ENCODE measurements at places on chromosomes 2 and 18.

GRCh38 chr2:48600204-48600813 lies 17.3 kb upstream of the GTF2A1L start:
- H3K4me3 ChIP-seq = no peak overlapping the region
- H3K4me1 ChIP-seq = no peaks in the 10 kb centered on the region
- H3K36me3 ChIP-seq = peaks cover 2% of the 10 kb centered on the region
- H3K27me3 ChIP-seq = no peaks in the 10 kb centered on the region
- no peak overlapping the region for H3K27ac ChIP-seq

DNA sequence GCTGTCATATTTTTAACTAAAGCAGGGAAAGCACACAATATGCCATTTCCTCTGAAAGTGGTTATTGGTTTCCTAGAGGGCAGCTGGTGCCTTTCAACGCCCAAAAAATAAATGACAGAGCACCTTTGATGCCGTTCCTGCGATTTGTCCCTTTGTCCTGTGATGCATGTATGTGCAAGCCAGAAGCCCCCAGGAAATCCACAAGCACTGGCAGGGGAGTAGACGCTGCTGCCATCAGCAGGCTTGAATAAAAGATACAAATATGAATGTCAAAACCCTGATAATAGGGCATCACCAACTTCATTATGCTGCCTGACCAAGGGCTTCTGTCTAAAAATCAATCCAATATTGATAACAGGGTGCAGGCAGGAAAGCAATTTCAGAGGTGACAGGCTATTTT lies 246.1 kb downstream of the FBXO15 start:
- no peaks in the 10 kb centered on the region for H3K4me1 ChIP-seq
- no peak overlapping the region for H3K4me3 ChIP-seq
- peaks cover 2% of the 10 kb centered on the region for H3K27me3 ChIP-seq
- no peaks in the 10 kb centered on the region for H3K36me3 ChIP-seq
- H3K27ac ChIP-seq = no peak overlapping the region

- no peaks in the 10 kb centered on the region for H3K4me1 ChIP-seq
- H3K36me3 ChIP-seq = no peaks in the 10 kb centered on the region
- H3K27me3 ChIP-seq = peaks cover 4% of the 10 kb centered on the region
- no peak overlapping the region for H3K27ac ChIP-seq
- no peak for DNase-seq
Observed at GRCh38 chr2:225558399-225559071, 159.0 kb downstream of the NYAP2 start.

DNA sequence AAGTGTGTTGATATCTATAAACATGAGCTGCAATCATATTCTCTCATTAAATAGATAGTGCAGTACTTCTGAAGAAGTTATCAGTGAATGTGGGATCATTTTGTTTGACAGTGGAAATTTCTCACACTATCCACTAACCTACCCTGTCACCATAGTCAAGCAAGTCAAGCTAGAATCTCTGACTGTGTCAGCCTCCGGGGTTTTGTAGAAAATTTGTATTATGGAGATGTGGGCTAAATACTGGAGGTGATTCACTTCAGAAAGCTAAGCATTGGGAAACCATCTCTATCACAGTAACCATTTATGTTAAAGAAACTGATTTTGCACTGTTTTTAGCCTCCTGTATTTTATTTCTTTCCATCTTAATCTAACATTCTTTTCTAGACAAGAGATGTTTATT lies 126.6 kb upstream of the CREB1 start:
- no peaks in the 10 kb centered on the region for H3K36me3 ChIP-seq
- no peaks in the 10 kb centered on the region for H3K27me3 ChIP-seq
- no peak overlapping the region for H3K4me3 ChIP-seq
- peaks cover 7% of the 10 kb centered on the region for H3K4me1 ChIP-seq

DNA sequence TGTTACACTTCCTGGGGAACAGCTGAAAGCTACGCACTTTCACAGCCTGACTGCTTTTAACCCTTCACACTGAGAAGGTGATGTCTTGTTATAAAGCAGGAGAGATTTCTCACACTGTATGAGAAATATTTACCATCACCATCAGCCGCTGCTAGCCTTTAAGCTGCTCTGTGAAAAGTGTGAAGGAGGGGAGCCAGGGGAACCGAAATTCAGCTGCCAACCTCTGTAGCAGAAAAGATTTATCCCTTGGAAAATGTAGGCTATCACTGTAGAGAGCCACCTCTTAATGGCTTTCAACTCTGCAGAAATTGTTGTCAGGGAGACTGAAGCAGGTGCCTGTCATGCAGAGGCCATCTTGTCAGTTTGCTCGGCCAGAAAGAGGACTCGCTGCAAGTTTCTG lies 145.3 kb downstream of the SP3 start:
- H3K4me1 ChIP-seq = no peaks in the 10 kb centered on the region
- no peaks in the 10 kb centered on the region for H3K36me3 ChIP-seq
- no peak for DNase-seq
- peaks cover 15% of the 10 kb centered on the region for H3K27me3 ChIP-seq

DNA sequence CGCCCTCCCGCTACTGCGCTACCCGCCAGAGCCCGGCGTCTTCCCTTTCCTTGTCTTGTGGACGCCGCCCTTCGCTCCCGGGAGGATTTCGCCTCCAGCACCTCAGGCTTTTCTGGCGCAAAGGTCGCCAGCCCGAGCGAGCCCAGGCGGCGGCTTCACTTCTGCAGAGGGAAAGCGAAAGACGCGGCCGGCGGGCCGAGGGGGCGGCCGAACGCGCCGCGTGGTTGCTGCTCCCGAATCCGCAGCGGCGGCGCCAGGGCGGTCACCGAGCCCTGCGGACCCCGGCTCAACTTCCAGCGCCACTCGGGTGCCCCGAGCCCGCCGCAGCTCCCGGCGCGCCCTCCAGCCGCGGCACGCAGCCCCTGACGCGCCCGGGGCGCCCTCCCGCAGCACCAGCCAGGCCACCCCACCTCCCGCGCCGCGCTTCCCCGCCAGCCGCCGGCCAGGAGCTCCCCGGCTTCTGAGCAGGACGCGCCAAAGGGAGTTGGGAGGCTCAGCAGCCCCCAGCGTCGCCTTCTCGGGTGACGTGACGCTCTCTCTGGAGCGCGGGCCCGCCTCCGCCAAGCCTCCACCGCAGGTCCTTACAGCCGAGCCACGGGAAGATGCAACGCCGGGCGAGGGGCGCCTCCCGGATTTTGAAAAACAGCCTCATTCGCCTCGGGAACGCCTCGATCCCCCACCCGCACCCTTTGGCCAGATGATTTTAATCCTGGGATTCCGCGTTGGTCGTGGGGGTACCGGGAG lies 84.9 kb upstream of the EPB41L3 start:
- peaks cover 28% of the 10 kb centered on the region for H3K4me1 ChIP-seq
- no peak overlapping the region for H3K27ac ChIP-seq
- H3K27me3 ChIP-seq = peaks cover 70% of the 10 kb centered on the region
- peak overlapping the region; percentile 41 for H3K4me3 ChIP-seq
- no peaks in the 10 kb centered on the region for H3K36me3 ChIP-seq

DNA sequence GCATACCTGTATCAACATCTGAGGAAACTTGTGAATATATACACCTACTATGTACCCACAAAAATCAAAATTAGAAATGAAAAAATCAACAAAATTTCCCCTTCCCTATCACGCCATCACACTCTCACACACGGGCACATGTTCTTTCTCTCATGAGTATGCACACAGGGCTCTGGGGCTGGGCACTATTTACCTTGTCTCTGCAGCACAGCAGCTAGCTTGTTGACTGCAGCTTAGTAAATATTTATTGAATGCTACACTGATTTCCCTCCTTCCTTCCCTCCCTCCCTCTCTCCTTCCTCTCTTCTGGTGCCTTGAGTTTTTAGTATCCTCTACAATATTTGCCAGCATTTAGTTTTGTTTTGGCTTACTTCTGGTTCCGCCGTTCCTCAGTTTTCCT lies 182.7 kb upstream of the LHCGR start:
- H3K4me1 ChIP-seq = no peaks in the 10 kb centered on the region
- H3K27ac ChIP-seq = no peak overlapping the region
- no peak for DNase-seq
- no peaks in the 10 kb centered on the region for H3K36me3 ChIP-seq

DNA sequence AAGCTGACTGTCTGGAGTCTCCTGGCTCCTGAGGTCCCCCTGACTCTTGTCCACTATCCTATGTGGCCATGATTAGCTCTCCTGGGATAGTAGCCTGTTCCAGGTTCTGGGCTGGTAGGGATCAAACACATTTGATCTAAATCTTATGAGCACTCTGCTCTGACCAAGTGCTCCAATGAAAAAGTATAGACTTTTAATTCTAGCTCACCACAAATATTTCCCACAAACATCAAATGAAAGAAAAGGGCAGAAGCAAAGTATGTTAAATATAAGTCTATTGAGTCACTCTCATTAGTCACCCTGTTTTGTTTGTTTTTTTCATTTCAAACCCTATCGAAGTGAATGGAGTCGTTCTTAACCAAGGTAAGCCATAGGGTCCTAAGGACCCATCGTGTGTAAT lies 39.7 kb upstream of the NEDD4L start:
- DNase-seq = no peak
- H3K4me1 ChIP-seq = peaks cover 30% of the 10 kb centered on the region
- no peak overlapping the region for H3K4me3 ChIP-seq
- H3K36me3 ChIP-seq = no peaks in the 10 kb centered on the region
- no peaks in the 10 kb centered on the region for H3K27me3 ChIP-seq

GRCh38 chr2:64929333-64929732 lies 59.9 kb upstream of the SLC1A4 start:
- DNase-seq = no peak
- no peak overlapping the region for H3K4me3 ChIP-seq
- H3K4me1 ChIP-seq = no peaks in the 10 kb centered on the region
- H3K36me3 ChIP-seq = no peaks in the 10 kb centered on the region
- 0 out of 2 replicates have a peak, but pooled peaks cover 3% of the 10 kb centered on the region for H3K27me3 ChIP-seq

- no peaks in the 10 kb centered on the region for H3K4me1 ChIP-seq
- H3K36me3 ChIP-seq = no peaks in the 10 kb centered on the region
- no peak for DNase-seq
- 0 out of 2 replicates have a peak, but pooled peaks cover 3% of the 10 kb centered on the region for H3K27me3 ChIP-seq
- H3K27ac ChIP-seq = no peak overlapping the region
Observed at GRCh38 chr2:119463990-119464389, 32.3 kb downstream of the TMEM37 start.

GRCh38 chr18:59454909-59455727 lies 96.1 kb upstream of the LMAN1 start:
- H3K27ac ChIP-seq = no peak overlapping the region
- no peak overlapping the region for H3K4me3 ChIP-seq
- no peaks in the 10 kb centered on the region for H3K36me3 ChIP-seq
- 0 out of 2 replicates have a peak, but pooled peaks cover 5% of the 10 kb centered on the region for H3K4me1 ChIP-seq
- DNase-seq = no peak

- H3K27ac ChIP-seq = no peak overlapping the region
- no peaks in the 10 kb centered on the region for H3K36me3 ChIP-seq
- H3K4me3 ChIP-seq = no peak overlapping the region
- DNase-seq = no peak
- no peaks in the 10 kb centered on the region for H3K4me1 ChIP-seq
- no peaks in the 10 kb centered on the region for H3K27me3 ChIP-seq
Observed at GRCh38 chr2:211457325-211457724, 900.9 kb downstream of the CPS1 start.

GRCh38 chr2:109711230-109712122 lies 82.6 kb upstream of the RGPD5 start:
- DNase-seq = no peak
- H3K27me3 ChIP-seq = no peaks in the 10 kb centered on the region
- no peaks in the 10 kb centered on the region for H3K4me1 ChIP-seq
- H3K36me3 ChIP-seq = no peaks in the 10 kb centered on the region
- H3K4me3 ChIP-seq = no peak overlapping the region
- no peak overlapping the region for H3K27ac ChIP-seq

- no peaks in the 10 kb centered on the region for H3K27me3 ChIP-seq
- no peaks in the 10 kb centered on the region for H3K36me3 ChIP-seq
- no peaks in the 10 kb centered on the region for H3K4me1 ChIP-seq
- DNase-seq = no peak
Observed at GRCh38 chr2:58138396-58139030, 91.9 kb downstream of the VRK2 start.
